EL (cell line): ENCODE measurements at places on chromosomes 12 and 14.
A peak's percentile ranks its signal among the peaks of the same experiment; 100 is the strongest.

- no peak for DNase-seq
Observed at GRCh38 chr12:15193946-15194345, 27.3 kb downstream of the RERG start.

- DNase-seq, result no peak
Observed at GRCh38 chr12:51832354-51833107, 16.0 kb downstream of the FIGNL2 start.

- DNase-seq, result no peak
Observed at GRCh38 chr12:13627536-13627935, 353.9 kb downstream of the GRIN2B start.

DNA sequence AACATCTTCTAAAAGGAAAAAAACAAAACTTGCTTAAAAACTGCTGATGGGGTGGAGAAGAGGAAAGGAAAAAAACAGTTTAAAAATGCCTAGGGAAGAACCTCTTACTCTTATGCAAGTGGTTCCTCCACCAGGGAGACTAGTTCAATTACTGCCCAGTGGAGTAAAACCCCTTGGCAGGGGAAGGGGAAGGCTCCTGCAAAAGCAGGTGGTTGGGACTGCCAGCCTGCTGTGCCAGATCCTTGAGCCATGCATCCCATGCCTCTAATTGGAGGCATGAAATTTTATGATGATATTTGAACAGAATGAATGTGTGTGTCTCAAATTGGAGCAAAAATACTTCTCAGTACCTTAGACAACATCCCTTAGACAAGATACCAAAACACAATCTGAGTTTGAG lies 118.8 kb downstream of the FSCB start:
- DNase-seq, result no peak

- DNase-seq, result peak; percentile 85
Observed at GRCh38 chr14:60102389-60102788, 10.7 kb downstream of the PCNX4 start.

- DNase-seq, result peak; percentile 34
Observed at GRCh38 chr14:76827696-76828296, 1.6 kb downstream of the LRRC74A start.

- no peak for DNase-seq
Observed at GRCh38 chr14:104821971-104822608, 21.2 kb downstream of the ZBTB42 start.

DNA sequence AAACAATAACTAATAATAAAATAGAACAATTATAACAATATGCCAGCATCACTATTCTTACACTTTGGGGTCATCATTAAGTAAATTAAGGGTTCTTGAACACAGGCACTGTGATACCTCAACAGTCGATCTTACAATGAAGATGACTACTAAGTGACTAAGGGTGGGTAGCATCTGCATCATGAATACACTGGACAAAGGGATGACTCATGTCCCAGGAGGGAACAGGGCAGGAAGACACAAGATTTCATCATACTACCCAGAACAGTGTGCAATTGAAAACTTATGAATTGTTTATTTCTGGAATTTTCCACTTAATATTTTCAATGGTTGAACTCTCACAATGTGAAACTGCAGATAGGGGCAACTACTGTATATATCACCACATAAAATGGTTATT lies 19.7 kb downstream of the TSPAN19 start:
- DNase-seq, result peak; percentile 75

GRCh38 chr12:72774023-72774422 lies 501.9 kb downstream of the TRHDE start:
- DNase-seq, result no peak

GRCh38 chr14:94612580-94613554 lies 676 bp downstream of the SERPINA3 start:
- no peak for DNase-seq

- DNase-seq, result peak; percentile 66
Observed at GRCh38 chr12:81078469-81079196, 754 bp downstream of the ACSS3 start.

DNA sequence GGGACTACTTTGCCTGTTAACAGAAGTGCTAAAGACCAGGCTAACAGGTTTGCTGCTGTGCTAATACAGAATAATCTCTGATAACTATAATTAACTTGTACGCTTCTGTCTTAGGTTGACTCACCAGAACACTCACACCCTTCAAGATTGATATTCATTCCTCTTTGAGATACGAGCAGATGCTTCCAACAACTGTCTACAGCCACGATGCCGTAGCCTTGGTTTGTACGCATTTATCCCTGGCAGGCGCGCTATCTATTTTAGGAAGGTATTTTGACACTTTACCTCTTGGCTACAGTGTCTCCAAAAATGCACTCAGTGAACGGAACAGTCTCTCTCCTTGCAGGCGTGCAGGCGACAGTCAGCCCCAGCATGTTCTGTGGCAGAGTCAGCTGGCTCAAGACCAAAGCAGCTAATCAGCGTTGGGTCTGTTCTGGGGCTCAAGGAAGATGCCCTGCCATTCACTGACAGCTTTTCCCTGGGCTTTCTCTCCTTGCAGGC lies 146.4 kb upstream of the PRICKLE1 start:
- no peak for DNase-seq

DNA sequence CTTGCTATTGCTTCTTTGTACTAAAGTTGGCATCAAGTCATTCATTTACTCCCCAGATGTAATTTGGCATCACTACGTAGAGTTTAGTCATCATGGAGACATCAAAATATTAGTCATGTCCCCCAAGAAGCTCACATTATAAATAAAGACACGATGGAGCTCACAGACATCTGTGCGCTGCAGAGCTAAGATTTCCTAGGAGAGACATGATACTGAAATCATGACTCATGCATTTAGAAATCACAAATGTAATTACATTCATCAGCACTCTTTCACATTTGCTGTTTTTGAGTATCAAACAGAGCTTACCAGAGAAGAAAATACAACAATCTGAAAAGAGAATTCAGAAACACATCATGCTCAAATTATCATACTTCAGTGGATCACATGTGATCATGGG lies 169.8 kb downstream of the LRIG3 start:
- DNase-seq, result peak; percentile 92

GRCh38 chr12:125208942-125209341 lies 143.7 kb downstream of the AACS start:
- no peak for DNase-seq

- peak; percentile 43 for DNase-seq
Observed at GRCh38 chr14:31933716-31934115, 143.4 kb upstream of the ARHGAP5 start.

DNA sequence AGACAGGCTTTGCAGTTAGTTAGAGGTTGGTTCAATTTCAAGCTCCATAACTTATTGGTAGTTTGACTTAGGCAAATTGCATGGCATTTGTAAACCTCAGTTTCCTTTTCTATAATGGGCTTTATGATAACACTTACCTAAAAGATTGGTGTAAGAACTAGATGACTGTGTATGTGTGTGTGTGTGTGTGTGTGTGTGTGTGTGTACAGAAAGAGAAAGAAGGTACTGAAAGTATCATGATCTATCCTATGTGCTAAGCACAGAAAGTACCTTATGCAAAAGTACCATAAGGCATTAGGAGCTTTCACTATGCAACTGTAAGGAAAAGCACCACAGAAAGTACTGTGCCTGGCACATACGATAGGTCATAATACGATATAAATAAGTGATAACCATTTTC lies 304.3 kb upstream of the KITLG start:
- no peak for DNase-seq

DNA sequence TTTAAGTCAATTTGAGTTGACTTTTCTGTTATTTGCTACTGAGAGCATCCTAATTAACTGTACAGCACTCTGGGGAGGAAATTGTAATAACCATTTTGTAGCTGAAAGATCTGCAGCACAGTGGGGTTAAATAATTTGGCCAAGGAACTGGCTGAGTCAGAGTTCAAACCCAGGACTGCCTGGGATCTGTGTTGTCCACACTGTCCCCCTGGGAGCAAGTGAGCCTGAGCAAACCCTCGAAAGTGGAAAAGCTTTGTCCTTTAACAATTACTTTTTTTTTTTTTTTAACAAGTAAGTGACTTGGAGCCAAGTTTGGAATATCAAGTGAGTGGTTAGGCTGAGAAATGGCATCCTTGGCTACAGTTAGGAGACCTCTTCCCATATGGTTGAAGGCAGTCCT lies 247.2 kb upstream of the CCDC196 start:
- DNase-seq, result no peak

DNA sequence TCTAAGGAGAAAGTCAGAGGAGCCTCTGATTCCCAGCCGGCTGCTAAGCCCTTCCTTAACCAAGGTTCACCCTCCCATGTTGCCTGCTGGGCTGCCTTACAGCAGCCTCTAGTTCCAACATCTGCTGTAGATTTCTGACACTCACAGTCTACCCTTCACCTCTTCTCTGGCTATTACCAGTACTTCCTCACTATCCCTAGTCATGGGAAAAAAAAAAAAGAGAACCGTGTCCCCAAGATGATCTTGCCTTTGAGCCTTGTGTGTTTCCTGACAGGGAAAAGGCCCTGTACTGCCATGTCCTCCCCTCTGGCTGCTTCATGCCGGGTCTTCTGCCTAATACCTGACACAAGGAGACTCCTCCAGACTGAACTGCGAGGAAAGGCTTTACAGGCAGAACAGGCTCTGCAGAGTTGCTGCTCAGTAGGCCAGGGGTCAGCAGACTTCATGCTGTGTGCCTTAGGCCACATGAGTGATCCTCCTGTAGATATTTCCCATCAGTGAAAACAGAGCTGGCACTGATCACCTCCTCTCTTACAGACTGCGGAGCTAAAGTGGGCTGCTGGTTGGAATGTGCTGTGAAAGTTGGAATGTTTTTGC lies 46.8 kb downstream of the PRKCH start:
- DNase-seq, result no peak

DNA sequence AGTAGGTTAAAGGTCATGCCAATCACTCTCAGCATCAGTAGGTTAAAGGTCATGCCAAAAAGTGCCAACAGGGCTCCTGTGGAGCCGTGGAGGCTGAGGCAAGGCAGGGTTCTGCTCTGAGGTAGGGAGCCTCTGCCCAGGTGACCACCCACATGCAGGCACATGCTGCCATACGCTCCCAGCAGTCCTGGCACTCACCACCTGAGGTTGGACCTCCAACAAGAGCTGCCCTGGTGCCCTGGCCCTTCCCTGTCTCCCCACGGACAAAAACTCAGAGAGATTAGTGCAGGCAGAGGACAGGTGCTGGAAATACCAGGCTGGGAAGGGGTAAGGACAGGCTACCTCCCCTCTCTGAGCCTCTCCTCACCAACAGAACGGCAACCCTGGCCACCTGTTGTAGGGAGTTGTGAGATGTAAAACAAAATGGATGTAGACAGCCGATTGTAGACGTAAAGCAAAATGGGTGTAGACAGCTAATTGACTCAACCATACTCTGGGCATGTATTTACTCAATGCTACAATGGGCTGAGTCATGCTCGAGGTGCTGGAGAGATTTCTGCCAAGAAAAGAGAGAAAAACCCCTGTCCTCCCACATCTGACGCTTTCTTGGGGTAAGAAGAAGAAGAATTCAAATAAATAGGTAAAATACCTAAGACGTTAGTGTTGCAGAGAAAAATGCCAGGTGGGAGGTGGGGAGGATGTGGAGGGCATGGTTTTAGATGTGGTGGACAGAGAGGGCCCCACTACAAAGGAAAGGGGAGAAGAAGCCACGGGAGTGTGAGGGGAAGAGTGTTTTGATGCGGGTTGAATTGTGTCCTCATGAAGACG lies 32.4 kb downstream of the LTBP2 start:
- peak; percentile 79 for DNase-seq

DNA sequence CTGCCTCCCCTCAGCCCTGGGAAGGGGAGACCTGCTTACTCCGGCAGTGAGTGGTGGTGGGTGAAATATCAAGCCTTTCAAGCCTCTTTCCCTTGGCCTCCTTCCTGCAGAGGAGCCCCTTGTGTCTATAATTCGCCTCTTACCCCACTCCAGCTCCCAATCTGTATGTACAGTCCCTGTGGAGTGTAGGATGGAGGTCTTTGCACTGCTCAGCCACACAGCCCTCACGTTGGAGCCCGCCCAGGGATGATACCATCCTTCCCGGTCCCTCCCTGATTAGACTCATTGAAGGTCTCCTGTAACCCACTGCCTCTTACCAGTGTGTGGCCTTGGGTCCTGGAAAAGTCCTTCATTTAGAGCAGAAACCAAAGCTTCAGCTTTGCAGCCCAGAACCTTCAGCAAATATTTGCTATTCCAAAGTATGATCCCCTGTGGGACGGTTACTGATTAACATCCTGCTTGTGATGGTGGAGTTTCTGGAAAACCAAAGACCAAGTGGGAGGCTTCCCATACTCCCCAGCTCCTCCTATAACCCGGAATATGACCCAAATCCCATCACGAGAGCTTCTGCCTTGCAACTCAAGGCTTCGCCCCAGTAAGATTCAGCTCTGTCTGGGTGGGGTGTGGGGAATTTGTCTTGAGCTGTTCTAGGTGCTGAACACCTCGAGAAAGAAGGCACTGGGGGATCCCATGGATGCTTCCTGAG lies at the start of gene SERPINA10:
TSS of gene SERPINA10 (minus strand) at position 397 of the 706 bp plus-strand sequence. CDS start 2,675 bp downstream, outside the sequence.
- DNase-seq, result no peak

GRCh38 chr12:52763991-52764390 lies 13.2 kb downstream of the KRT76 start:
- no peak for DNase-seq

DNA sequence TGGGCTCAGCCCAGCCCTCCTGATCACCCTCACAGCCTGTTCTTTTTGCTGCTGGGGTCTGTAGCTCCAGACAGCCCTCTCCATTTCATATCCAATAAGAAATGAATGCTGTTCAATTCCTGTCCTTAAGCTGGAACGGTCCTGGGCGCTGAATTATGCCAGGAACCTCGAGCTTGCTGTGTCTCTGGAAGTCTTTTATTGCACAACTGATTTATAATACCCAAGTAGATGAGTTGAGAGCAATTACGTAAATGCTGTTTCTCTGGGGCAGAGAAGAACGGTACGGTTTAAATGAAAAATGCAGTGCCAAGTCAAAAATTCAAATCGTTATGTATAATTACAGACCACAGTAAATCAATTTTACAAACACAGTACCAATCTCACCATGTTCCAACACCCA lies 161.0 kb downstream of the SAMD4A start:
- peak; percentile 30 for DNase-seq

- DNase-seq, result no peak
Observed at GRCh38 chr12:66194122-66194521, 5.1 kb downstream of the IRAK3 start.

DNA sequence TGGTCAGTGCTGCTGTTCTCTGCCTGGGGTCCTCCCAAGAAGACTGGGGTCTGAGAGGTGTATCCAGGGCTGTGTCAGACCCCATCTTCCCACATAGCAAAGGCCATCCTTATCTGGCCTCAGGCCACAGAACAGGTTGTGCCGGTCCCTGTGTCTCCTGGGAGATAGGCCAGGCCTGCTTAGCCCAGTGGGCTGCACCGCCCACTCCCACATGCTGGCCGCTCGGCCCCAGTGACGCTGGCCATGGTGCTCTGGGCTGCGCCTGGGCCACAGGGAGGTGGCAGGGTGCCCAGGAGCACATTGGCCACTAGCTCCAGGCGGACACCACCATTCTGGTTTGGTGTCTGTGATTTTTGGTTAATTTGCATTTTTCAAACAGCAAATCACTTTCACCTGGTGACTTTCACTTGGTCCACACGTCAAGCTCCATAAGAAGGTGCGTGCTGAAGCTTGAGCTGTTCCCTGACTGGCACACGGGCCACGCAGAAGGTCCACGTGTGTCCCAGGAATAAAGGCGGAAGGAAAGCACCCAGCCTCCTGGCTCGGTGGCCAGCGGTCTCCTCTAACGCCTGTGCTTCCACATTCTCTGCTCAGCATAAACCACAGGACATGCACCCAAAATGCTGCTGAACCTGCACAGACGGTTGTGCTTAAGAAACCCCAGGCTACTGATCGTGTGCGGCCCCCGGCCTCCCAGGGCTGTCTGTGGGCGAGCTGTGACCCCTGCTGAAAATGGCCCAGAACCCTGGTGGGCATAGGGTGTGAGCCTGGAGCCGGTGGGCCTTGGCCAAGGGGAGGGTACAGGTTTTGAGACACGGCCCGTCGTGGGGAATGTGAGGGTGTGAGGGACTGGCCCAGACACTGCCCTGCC lies 4.6 kb downstream of the FBRSL1 start:
- no peak for DNase-seq
